ENCODE measurements at places on chromosomes 13 and 19.

- DNase-seq, result peak; percentile 15
These were observed 37.9 kb upstream of the ATP11A start for GRCh38 chr13:112651750-112652511.

DNA sequence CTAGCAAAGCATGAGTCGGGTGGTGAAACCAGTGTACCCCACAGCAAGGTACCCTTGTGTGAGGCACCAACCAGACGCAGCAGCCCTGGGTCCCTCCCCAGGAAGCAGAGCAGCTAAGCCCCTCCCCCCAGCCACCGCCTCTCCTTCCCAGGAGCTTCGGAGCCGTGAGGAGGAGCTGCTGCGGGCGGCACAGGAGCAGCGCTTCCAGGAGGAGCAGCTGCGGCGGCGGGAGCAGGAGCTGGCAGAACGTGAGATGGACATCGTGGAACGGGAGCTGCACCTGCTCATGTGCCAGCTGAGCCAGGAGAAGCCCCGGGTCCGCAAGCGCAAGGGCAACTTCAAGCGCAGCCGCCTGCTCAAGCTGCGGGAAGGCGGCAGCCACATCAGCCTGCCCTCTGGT is 12.4 kb downstream of the TTC9B start:
- no peak for DNase-seq

DNA sequence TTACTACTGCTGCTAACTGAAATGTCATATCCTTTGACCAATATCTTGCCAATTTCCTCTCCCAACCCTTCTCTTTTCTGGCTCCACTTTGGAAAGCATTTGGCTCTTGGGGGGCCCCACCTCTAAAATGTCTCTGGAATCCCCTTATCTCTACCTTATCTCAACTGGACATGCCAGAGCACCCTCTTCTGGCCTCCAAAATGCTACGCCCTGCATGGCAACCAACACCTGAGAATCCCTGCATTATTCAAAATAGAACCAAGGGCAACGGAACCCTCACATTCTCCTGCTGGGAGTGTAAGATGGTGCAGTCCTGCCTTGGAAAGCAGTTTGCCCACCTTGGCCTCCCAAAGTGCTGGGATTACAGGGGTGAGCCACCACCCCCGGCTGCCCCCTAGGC is 35.3 kb downstream of the CERS4 start:
- DNase-seq, result no peak

DNA sequence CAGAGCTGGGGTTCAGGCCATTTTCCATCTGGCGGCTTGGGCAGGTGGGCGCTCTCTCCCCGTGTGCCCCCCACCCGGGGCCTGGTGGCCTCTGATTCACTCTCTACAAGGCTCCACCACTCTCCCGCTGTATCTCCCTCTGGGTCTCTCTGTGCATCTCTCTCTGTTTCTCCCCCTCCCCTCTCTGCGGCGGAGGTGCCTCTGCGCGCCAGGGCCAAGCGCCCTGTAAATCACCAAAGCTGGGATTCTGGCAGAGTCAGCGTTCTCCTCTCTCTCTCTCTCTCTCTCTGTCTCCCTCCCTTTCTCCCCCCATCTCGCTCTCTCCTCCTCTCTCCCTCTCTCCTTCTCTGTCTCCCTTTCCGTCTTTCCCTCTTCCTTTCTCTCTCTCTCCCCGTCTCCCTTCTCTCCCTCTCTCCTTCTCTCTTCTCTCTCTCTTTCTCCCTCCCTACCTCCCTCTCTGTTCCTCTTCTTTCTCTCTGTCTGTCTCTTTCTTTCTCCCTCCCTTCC is 3.9 kb downstream of the NFIC start:
- no peak for DNase-seq

DNA sequence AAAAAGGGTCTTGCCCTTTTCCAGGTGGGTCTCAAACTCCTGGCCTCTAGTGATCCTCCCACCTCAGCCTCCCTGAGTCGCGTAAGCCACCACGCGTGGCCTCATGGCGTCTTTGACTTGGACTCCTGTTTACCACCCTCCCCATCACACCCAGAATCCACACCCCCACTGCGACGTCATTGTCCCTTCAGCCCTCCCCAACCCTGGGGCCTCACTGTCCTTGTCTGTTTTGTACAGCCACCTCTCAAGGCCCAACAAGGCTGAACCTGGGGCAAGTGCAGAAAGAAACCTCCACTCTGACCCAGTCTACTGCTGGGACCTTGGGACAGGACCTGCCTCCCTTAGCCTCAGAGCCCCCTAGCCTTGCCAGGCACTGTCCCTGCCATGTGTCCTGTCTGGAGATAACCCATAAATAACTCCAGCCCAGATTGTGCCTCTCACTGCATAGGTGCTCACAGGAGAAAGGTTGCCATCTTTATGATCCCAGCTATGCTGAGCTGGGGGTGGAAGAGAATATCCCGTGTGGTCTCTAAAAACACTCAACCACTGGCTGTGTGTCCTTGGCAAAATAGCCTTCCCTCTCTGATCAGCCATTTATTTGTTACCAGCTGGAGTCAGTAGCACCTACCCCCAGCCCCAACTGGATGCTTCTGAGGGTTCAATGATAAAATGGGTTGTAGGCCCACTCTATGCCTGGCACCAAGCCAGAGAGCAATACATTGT is 1.8 kb upstream of the IFI30 start:
- DNase-seq, result no peak
